ENCODE measurements at places on chromosomes 16 and 17.

GRCh38 chr17:58339755-58340404, 11.3 kb upstream of the TSPOAP1 start:
- DNase-seq, result no peak

DNA sequence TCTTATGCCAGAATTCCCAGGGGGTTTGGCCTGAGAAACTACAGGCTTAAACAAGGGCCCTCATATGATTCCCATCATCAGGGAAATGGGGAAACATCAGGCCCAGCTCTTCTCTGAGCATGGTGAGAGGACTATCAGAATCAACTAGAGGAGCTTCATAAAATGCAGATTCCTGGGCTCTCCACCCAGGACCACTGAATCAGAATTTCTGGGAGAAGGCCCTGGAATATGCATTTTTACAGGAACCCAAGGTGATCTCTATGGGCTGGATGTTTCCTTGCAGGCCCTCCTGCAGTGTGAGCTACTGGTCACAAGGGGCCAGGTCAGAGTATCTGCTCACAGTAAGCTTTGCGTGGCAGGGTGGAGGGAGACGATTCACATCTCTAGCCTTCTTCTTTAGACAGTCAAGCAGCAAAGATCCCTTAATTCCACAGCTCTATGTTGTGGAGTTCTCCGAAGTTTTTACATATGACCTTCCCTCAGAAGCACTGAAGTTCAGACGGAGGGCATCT, 38.8 kb upstream of the HOXB13 start:
- DNase-seq, result no peak

GRCh38 chr17:6290488-6291196, 144.3 kb downstream of the AIPL1 start:
- no peak for DNase-seq

- peak; percentile 81 for DNase-seq
These were observed 684 bp upstream of the SPIRE2 start for GRCh38 chr16:89827383-89828198.

DNA sequence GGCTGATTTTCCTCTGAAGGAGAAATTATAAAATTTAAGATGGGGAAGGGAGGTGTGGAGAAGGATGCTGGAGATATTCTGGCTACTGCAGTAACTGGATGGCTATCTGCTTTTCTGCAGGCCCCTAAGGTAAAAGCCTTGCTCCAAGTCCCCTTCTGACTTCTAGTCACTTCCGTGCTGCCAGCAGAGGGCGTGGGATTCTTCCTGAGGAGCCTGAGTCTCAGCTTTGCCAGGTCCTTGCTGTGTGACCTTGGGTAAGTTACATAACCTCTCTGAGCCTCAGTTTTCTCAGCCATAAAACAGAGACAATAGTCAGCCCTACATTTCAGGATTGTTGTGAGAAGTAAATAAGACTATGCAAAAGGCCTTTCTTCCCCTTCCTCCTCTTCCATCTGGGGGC, 24.3 kb upstream of the TMEM220 start:
- no peak for DNase-seq
